ENCODE measurements at places on chromosomes 4 and X.

GRCh38 chr4:2043396-2044118 is 15.6 kb upstream of the NAT8L start:
- no peak for DNase-seq

DNA sequence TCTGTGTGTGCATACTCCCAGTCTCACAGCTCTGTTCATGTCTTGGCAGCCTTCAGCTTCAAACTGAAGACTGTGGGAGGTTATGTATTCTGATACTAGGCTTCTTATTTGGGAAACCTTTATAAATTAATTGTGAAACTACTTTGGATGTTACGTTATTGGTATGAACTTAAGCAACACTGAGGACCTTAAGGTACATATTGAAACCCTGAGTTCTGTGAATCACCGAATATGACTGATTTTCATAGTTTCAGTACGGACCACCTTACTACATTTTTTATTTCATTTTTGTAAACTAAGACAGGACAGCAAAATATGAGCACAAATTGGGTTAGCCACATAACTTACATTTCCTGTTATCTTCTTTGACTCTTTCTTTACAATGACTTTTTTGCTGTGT is 498.4 kb downstream of the PDGFC start:
- no peak for DNase-seq

DNA sequence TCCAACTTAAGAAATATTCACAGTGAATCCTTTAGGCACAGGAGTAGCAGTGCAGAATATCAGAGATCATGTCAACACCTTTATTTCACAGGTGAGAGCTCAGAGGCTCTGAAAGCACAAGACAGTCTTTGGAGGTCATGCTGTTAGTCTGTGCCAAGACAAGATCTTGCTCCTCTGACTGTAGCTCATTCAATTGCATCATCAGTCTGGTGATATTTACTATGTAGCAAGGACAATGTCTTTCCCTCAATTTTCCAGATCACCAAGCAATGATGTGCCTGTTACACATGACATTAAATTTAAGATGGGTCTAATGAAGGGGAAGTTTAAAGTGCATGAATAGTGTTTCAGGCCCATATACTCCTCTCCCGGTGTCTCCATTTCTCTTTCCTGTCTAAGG is 277.5 kb downstream of the IL15 start:
- DNase-seq: no peak

DNA sequence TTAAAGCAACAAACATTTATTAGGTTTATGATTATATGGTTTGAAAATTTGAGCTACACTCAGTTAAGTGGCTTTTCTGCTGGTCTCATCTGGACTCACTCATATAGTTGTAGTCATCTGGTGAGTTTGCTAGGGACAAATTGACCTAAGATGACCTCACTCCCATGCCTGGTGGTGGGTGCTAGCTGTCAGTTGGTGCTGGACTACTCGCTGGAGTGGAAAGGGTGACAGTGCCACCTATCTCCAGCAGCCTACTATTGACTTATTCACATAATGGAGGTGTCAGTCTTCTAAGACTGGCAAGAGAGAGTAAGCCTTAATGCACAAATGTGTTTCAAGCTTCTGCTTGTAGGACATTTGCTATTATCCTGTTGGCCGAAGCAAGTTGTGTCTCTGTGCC is 88.2 kb downstream of the TASL start:
- no peak for DNase-seq

DNA sequence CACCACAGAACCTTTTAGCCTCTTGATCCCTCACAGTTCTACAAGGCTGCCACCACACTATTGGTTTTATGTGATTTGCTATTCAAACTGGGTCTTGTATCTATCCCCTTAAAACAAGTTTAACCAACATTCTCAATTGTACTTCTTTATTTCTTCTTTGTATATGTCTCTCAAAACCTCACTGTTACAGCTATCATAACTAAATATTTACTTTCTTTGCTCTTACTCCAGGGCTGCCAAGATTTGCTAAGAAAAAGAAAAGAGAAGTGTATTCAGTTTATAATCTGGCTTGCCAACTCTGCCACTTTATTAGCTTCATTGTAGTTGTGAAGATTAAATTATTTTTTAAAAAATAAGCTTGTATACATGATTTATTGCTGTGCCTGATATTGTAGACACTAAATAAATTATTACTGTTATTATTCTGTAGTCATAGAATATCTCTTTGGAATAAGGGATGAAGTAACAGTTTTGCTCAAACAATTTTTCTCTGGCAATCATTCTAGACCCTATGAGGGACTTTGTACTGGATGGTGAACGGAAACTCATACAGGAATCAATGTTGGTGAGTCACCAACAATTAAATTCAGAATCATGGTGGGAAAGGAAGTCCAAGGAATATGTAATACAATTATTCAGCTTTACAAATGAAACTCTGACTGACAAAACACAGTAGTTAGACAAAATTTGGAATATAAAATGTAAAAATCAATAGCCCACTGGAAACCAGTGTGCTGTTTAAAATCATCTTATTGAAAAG is 127.1 kb upstream of the DCAF8L1 start:
- no peak for DNase-seq

DNA sequence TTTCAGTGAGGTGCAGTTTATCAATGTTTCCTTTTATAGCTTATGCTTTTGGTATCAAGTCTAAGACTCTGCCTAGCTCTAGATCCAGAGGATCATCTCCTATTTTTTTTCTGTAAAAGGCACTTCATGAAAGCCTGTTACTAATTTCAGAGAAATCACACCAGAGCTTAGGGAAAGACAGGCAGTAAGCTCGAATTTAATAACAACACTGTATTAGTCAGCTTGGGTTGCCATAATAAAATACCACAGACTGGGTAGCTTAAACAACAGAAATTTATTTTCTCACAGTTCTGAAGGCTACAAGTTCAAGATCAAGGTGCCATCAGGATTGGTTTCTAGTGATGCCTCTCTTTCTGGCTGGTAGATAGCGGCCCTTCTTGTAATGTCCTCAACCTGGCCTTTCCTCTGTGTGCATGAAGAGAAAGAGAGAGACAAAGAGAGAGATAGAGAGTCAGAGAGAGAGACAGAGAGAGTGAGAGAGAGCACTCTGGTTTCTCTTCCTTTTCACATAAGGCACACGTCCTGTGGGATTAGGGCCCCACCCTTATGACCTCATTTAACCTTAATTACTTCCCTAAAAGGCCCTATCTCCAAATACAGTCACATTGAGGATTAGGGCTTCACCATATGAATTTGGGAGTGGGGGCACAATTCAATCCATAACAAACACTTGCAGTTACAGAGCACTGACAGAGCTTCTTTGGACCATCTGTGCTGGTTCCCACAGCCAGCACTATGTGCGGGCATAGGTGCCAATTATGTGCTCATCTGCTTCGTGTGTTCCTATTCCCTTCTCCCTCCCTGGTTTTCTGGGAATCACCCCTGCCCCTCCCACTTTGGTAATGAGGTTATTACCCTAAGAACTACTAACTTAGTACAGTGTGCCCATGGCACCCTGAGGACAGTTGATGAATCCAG is 114.8 kb upstream of the MED14 start:
- no peak for DNase-seq

DNA sequence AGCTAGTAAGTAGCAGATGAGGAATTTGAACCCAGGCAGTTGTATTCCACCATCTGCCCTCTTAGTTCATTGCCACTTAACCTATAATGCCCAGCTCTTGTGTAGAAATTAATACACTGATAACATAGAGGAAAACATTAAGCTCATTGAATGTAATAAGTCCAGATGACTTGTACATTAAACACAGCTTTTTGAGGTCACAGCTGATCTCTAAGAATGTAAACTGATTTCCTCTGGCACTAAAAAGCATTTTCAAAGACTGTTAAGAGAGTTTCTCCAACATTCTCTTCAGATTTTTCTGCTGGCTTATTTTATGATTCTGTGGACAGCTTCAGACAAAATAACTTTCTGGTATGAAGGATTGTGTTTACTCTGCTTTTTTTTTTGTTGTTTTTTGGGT is 42.7 kb downstream of the HPRT1 start:
- DNase-seq: no peak

DNA sequence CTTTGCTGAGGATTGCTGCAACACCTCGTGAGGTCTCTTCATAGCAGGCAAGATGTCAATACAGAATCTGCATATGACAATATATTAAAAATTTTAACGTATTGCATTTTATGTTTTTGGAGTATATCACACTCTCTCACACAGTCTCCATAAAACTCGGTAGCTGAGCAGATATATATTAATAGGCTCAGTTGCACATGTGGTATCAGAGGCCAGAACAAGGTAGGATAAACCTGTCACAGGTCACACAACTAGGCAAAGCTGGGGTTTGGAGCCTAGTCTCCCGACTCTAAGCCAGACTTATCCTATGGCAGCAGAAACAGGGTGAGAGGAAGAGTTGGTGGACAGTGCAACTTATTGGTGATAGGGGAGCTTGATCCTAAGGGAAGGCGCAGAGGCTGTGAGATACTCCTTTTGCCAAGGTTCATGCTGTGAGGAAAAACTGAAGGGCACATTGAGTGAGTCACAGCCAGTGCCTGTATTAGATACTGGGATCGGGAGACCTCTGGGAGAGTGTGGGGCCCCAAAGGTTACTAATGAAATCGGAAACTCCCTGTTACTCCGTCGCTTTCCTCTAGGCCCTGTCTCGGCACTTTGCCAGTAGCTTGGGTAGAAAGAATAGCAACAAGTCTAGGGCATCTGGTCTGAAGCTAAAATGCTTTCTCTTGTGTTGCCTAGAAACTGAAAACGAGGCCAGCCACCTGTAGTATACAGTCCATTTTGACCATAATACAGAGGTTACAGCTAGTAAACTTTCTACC is 195.7 kb downstream of the ARHGAP10 start:
- no peak for DNase-seq

- no peak for DNase-seq
Observed at GRCh38 chr4:122702939-122703338, 29.6 kb upstream of the BBS12 start.

DNA sequence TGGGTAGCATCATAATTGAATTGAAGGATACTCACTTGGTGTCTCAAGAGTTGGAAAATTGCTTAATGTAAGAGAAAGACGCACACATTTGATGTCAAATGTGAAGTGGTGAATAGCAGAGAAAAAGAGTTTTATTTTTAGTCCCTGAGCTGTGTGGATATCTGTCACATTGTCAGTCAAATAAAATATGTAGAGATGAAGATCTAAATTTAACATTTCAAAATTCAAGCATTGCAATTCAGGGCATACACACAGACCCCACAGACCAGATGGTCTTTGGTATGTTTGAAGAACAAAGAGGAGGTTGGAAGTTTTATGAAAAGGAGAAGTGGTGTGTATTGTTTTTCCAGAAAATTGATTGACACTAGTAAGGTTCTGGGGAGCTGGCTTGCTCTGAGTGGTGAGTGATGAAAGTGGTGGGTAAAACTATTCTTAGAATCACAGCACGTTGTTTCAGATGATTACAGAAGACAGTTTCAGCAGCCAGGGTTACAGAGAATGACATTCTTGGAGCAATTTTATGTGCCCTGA is 44.9 kb upstream of the BBS12 start:
- DNase-seq: no peak

- DNase-seq: peak; percentile 68
Observed at GRCh38 chr4:98260047-98260578, 1.1 kb upstream of the RAP1GDS1 start.

DNA sequence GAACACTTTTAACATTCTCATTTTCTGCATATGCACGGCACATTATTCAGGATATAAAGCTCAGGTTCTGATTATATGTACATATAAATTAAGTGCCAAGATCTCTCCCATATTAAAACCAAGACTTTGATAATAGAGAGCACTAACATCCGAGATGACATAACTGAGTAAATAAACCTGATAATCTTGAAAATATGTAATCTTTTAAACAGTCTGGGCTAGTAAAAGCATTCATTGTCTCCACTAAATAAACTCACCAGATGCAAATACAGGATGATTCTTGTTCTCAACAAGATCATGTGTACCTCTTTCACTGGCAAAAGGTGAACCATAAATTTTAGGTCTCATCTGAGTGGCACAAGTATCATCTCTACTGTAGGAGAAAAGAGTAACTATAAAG is 942.2 kb downstream of the TRAM1L1 start:
- no peak for DNase-seq

DNA sequence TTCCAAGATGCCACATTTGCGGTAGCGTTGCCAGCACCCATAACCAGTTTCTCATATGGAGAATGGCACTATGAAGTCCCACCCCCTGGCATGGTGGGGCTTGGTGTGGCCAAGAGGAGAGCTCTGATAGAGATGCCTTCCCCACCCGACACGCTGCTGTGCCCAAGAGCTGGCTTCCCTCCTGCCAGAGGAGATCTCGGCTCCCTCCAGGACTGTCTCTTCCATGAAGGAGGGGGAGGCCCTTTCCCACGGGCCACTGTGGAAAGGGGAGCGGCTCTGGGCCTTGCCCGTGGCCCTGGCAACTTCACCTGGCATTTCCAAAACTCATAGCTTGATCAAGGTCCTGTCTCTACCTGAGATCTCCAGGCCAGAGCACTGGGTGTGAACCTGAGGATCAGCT is 217.3 kb upstream of the PSAPL1 start:
- DNase-seq: no peak

DNA sequence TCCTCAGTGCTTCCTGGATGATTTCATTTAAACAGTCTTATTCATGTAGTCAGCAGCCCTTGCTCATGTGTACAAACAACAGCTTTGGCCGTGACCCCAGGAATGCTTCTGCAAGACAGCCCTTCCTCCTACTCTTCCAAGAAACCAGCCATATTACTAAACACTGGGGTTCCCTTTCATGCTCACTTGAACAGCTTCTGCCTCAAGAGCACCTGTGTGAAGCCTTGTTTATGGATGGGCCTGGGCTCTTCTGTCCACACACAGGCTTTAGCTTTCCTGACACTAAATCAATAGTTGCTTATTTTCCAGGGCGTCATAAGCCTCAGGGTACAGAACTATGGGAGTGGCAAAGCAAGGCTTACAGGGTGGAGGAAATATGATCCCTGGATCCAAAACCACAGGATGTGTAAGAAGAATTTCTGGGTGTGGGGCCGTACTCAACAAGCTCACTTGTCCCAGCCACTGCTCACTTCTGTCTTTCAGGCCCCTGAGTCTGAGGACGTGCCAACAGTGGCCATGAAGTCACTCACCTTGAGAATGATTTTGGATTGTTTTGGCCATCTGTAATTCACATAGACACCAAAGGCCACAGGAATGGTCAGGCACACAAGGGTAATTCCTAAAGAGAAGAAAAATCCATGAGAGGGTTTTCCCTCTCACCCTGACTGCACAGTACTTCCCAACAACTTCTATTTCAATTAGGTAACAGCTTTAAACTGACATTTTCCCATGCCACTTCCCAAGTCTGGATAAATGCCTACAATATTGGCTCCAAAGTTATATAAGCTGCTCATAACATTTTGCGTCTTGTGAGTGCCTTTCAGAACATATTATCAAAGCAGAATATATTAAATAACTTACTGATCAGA is 17.7 kb downstream of the SLC10A6 start:
- DNase-seq: no peak

DNA sequence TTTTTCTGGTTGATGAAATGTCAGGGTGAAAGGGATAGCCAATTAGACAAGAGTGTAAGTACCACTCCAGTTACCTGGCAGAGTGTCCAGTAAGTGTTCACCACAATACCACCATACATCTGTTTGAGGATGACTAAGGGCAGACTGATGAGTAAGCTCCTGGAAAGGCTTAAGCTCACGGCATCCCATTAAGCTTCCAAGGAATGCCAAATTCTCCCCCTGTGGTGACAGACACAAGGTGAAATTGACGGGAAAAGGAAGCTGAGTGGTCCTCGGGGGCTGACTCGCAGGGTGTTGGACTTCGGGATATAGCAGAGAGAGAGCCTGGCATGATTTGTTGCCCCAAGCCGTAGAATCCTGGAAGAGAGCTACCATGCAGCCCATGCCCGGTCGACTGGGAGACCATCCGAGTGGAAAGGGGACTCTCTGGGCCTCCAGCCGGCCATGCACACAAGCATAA is 7.6 kb upstream of the BST1 start:
- DNase-seq: no peak
